ENCODE measurements at places on chromosomes 5 and 9.

GRCh38 chr9:76342858-76343257 is 51.4 kb downstream of the RFK start:
- no peak for DNase-seq

GRCh38 chr9:135780086-135780485 is 78.1 kb downstream of the KCNT1 start:
- no peak for DNase-seq

GRCh38 chr5:18370531-18370930 is 736.3 kb downstream of the TAF11L14 start:
- DNase-seq: no peak

GRCh38 chr9:108634204-108634603 is 221.6 kb downstream of the ACTL7B start:
- no peak for DNase-seq

GRCh38 chr5:179986328-179986727 is 78.6 kb upstream of the TBC1D9B start:
- DNase-seq: no peak

DNA sequence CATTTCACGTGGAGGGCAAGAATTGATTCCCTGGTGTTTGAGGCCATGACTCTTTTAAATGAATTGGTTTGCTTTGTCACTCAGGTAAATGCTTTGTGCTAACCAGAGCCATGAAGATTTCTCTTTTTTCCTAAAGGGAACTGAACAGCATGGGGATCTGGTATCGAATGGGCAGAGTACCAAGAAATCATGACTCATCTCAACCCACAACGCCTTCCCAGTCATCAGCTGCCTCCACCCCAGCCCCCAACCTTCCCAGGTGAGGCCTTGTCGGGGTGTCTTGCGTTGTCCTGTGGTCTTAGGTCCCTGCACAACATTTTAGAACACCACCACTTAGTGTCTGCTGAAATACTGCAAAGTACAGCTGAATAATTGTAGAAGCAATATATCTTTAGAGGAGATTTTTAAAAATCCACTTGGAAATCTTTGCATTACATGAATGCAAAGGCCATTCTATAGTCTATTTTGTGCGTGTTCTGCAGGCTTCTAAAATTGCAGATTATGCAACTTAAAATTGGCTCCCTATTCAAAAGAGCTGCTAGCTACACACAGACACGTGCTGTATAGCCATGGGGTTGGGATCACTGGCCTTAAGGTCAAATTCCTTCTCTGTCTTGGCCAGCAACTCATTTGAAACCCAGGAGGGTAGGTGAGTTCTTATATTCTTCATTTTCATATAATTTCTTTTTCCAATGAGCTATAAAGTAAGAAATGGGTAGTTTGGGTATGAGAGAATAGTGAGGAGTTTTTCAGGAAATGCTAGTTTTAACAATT is 69.0 kb downstream of the MVB12B start:
- no peak for DNase-seq

DNA sequence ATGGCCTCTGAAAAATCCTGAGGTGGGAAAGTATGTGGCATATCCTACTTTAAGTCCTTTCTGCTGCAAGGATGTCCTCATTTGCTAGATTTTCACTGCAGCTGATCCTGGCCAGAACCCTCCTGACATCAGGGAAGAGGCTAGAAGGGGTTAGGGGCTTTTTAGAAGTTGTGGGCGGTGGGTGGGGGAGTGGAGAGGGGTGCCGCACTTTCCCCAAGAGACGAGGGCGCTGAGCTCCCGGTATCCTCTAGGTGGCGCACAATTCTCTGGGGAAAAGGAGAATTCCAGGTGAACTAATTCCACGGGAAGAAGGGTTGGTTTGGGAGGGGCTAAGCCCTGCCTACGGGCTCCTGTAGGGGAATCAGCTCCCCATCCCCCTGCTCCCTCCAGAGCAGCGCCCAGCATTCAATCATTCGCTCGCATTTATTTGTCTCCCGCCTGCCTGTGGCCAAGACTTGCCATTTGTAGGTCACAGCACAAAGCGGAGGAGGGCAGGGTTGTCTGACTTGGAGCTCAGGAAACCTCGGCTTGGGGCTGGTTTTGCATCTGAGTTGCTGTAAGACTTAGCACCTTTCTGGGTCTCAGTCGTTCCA is 42.9 kb upstream of the HAND1 start:
- no peak for DNase-seq

GRCh38 chr9:125477089-125477544 is 215.5 kb downstream of the GAPVD1 start:
- no peak for DNase-seq

GRCh38 chr5:32597041-32597629 is 11.8 kb downstream of the SUB1 start:
- no peak for DNase-seq

DNA sequence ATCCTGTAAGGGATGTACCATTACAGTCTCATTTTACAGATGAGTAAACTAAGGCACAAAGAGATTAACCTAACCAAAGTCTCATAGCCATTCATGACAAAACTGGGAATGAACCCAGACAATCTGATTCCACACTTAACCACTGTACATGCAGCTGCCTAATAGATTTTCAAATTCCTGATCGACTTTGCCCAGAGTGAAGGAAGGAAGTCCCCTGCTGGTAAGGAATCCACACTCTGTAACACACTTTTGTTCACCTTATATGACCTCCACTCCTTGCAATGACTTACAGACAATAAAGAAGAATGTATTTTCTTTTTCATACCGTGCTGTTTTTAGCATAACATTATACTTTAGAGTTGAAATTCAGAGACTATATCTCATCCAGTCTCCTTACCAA is 31.3 kb upstream of the PLPP6 start:
- DNase-seq: no peak

- DNase-seq: no peak
Observed at GRCh38 chr9:10008101-10008799, 604.6 kb downstream of the PTPRD start.

GRCh38 chr5:54073131-54073530 is 237.2 kb downstream of the ARL15 start:
- DNase-seq: no peak

GRCh38 chr9:93589688-93590087 is 13.3 kb downstream of the PHF2 start:
- no peak for DNase-seq

GRCh38 chr5:65916066-65916465 is 10.3 kb upstream of the ERBIN start:
- no peak for DNase-seq

- no peak for DNase-seq
Observed at GRCh38 chr5:65646938-65647337, 22.1 kb downstream of the SHLD3 start.

DNA sequence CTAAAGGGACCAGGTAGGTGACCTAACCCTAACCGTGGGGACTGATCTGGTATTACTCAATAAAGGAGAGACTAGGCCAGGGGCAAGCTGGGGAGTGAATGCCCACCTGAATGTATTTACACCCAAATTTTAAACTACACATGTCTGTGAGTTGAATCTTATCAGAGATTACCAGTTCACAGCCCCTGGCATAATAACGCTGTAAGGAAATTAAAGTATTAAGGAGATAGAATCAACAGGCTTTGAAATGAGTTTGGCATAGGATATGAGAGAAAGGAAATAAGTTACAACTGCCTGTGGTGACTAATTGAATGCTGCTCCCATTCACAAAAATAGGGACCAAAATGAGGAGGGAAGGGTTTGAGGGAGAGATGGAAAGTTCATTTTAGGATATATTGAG is 593.3 kb downstream of the CSNK1G3 start:
- no peak for DNase-seq

- DNase-seq: no peak
Observed at GRCh38 chr9:22285066-22285465, 161.6 kb upstream of the DMRTA1 start.

DNA sequence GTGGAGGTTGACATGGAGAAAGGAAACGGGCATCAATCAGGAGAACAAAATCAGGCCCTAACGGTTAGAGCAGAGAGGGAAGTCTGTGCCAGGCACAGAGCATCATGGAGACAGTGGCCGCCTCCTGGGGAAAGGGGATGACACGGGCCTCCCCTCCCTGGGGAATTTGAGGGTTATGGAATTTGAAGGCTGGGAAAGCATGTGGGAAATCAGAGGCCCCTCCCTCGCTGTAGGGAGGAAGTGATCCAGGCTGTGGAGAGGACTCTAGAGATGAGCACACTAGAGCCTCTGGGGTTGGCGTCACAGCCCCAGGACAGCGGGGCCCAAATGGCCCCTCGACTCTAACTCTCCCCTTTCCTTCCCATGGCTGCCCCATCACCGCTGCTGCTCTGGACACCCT is 36.7 kb downstream of the PROP1 start:
- no peak for DNase-seq

- DNase-seq: no peak
Observed at GRCh38 chr9:107087222-107087621, 195.9 kb upstream of the RAD23B start.

- DNase-seq: no peak
Observed at GRCh38 chr5:35131723-35132122, 84.0 kb upstream of the AGXT2 start.

GRCh38 chr5:108168915-108169314 is 213.0 kb downstream of the FBXL17 start:
- DNase-seq: no peak

- DNase-seq: no peak
Observed at GRCh38 chr5:136132087-136132486, 558 bp upstream of the SMAD5 start.

- DNase-seq: no peak
Observed at GRCh38 chr5:166648736-166649135, 1642.7 kb upstream of the WWC1 start.

- no peak for DNase-seq
Observed at GRCh38 chr5:115415143-115415491, 118.7 kb upstream of the CCDC112 start.

DNA sequence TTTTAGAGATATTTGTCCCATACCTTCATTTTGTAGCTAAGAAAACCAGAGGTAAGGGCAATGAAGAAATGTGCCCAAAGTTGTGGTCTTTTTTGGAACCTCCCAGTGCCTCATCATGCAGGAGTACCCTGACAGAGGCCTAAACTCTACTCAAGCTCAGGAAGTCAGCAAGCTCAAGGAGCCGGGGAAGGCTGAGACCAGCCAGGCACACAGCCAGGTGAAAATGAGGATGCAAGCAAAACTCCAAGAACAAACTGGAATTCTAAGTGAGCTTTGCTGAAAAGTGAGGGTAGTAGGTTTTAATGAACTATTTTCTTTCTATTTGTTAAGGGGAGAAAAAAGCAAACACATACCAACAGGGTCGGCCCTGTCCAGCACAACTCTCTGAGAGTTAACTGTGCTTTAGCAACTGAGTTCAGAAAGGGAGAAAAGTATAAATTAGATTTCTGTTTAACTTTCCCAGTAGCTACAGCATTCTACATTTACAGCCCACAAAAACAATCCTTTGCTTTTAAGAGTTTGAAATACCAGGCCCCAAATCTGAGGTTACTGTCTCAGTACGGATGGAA is 146.4 kb downstream of the GNAQ start:
- no peak for DNase-seq

GRCh38 chr5:168781941-168782571 is 202.9 kb upstream of the PANK3 start:
- DNase-seq: no peak

GRCh38 chr5:10761933-10762775 is 1.1 kb upstream of the DAP start:
- DNase-seq: no peak

DNA sequence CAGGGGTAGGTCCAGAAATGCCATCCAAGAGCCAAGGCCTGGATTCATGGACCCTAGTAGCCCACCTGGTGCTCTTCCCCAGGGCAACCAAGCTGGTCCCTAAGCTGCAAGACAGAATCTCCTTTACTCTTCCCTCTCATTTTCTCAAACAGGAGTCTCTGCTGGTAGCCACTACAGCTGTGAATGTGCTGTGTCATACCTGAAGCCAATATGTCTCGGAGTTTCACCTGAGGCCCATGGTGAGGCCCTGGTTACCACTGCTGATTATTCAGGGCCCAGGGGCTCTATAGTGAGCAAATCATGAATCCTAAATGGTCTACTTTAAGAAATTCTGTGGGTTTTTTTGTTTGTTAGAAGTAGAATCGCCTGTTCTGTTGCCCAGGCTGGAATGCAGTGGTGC is 15.9 kb downstream of the CDK7 start:
- no peak for DNase-seq

DNA sequence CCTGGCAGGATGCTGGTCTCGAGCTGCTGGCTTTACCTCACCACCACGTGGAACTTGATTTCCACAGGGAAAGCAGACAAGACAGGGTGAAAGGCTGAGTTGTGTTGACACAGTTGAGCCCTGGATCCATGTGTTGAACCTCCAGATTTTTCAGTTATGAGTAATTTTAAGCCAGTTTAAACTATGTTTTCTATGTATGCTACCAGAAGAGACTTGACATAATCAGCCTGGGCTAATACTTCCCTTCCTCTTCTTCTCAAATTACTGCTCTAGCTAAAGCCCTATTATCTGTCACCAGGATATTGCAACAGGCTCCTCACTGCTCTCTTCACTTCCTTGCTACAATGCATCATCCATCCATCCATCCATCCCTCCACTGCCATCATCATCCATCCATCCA is 12.0 kb upstream of the PHYKPL start:
- no peak for DNase-seq

DNA sequence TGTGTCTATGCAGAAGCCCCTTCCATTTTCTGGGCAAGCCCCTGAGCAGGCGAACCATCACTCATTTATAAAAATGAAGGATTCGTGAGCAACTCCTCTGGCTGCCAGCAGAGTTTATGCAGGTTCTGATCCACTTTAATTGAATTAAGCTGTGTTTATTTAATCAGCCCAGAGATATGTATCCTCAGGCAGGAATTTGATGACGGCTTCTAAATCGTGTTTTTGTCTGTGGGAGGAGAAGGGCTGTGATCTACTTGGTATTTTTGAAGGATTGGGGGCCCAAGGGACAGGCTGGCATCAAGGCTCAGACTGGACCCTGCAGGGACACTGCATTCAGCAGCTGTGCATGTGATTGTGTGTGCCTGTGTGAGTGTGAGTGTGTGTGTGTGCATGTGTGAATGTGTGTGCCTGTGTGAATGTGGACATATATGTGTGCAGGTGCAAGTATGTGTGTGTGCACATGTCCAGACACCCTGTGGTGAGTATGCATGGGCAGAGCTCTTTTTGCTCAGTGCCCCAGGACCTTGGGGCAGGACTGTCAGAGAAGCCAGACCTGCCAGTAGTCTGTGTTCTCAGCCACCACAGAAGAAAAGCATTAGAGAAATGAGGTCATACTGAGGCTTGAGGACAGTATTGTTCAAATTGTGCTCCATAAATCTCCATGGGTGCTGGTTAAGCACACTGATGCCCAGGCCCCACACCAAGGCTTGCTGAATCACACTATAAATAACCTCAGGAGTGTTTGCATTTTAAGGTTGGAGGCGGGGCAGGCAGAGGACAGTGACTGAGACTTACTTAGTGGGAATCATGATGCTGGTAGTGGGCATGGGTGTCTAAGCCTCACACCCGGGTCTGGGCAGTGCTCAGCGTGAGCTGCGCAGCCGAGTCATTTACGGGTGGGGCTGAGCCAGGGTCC is 164.0 kb downstream of the CARTPT start:
- DNase-seq: no peak

- DNase-seq: no peak
Observed at GRCh38 chr9:88435336-88435735, 47.1 kb downstream of the SPIN1 start.

- DNase-seq: no peak
Observed at GRCh38 chr5:949815-950560, 57.3 kb downstream of the TRIP13 start.

- no peak for DNase-seq
Observed at GRCh38 chr5:160802592-160802991, 49.4 kb downstream of the ATP10B start.

GRCh38 chr9:91340395-91340967 is 21.2 kb downstream of the AUH start:
- no peak for DNase-seq

- no peak for DNase-seq
Observed at GRCh38 chr9:35186524-35186923, 24.7 kb downstream of the UNC13B start.

- no peak for DNase-seq
Observed at GRCh38 chr5:29239606-29240005, 1953.9 kb upstream of the CDH6 start.
